ENCODE measurements at places on chromosomes 3 and 15.

GRCh38 chr15:66128116-66128680, 125.4 kb downstream of the MEGF11 start:
- no peak for DNase-seq

- DNase-seq: no peak
Observed at GRCh38 chr3:169028716-169029115, 634.8 kb downstream of the MECOM start.

GRCh38 chr3:24923570-24923969, 428.9 kb upstream of the THRB start:
- DNase-seq: no peak

DNA sequence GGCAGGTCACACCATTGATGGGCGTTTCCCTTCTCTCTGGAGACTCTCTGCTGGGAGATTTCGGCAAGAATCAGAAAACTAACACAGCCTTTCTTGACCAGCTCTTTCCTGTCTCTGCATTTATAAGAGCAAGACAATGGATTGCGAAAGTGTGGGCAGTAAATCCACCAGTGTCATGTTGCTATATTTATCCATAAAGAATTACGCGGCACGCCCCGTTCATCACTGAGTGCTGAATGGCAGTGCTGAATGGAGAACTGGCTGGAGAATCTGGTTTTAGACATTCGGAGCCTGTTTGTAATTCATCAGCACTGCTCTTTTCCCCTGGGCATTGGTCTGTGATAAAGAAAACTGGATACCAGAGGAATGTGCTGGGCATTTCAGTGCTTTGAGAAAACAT, 2.0 kb upstream of the CEMIP start:
- peak; percentile 34 for DNase-seq

DNA sequence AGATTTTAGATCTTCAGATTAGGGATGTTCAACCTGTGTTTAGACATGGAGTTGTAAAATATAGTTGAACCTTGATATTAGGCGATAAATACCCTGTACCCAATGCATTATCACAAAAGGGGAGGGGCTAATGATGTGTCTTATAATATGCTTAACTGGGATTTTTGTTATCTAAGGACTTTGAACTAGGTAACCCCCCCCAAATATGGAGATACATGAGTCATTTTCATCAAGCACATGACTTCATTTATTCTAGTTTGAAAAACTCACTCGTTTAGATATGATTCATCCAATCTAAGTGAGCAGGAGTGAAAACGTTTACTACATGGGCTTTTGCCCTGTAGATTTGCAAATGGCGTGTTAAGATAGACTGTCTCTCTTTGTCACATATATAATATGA, 212.4 kb downstream of the IL5RA start:
- DNase-seq: no peak

- DNase-seq: peak; percentile 53
Observed at GRCh38 chr15:101121511-101122090, 130.2 kb downstream of the CHSY1 start.

GRCh38 chr15:41429003-41429890, 12.4 kb downstream of the RTF1 start:
- DNase-seq: no peak

DNA sequence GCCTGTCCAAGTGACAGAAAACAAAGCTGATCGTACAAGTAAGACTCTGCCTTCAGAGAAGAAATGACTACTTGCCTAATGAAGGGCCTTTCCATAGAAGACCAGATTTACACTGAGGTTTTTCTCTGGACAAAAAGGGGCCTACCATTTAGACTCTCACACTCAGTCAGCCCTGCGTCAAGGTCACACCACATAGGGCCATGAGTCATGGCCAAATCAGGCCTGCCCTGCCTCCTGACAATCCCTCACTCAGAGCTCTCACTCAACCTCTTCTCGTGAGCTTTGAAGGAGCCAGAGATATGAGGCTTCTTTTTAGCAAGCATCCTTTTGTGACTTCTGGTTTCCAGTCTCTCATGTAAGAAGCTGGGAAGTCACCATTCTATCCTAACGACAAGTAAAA, 68.1 kb upstream of the NMNAT3 start:
- DNase-seq: no peak

DNA sequence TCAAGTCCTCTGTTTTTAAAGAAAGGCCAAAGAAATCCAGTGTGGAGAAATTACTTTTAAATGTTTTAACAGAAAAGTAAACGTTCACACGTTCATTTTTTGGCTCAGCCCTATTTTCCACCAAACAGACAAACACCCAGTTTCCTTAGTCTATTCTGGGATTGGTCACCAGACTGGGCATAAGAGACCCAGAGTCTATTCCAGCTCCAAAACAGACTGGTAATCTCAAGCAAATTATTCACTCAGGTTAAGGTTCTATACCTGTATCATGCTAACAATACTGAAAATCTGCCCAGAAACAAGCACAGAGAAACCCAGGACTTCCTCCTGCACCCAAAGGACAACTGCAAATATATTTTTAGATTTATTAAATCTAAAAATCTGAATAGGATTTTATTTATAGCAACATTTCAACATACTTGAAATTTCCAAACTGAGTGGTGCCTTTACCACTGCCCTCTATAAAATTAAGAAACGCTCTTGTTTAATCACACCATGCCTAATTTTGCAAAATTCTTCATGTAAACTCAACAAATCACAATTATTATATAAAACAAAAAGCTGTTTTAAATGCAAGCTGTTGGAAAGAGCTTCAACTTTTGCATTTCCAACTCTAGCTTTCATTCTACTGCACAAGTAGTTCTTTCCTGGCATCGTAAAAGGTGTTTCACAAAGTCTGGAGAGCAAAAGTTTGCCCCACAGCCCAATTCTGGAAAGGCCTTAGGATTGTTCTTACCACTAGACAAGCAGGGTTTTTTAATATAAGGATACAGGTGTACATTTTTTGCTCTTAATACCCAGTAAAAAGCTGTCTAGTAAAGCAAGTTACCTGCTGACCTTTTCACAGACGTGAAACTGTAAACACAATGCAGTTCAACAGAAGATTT, 18.7 kb downstream of the ZNF148 start:
- no peak for DNase-seq

DNA sequence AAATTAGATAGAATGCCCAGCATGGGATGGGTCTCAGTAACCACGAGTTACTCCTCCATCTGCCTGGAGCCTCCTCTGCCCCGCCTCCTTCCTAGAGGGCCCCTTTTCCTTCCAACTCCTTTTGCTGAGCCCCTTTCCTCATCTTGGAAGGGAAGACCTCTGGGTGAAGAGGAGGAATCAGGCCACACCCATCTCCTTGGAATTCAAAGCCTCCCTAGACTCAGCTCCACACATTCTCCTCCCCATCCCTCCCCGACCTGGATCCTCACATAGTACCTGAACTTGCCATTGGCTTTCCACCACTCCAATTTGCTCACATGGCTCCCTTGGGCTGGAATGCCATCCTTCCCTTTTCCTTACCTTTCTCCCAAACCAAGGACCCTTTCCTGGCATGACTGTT, 128.8 kb downstream of the SMAD6 start:
- DNase-seq: no peak
